ENCODE measurements at places on chromosomes 2 and 18. TPM values are rescaled to one million over a fixed set of nuclear protein-coding genes. Genes with fewer than 3 reads are reported as not detected.

- no peak for DNase-seq
Measured at GRCh38 chr18:36335476-36336279, 38.2 kb downstream of the FHOD3 start.

DNA sequence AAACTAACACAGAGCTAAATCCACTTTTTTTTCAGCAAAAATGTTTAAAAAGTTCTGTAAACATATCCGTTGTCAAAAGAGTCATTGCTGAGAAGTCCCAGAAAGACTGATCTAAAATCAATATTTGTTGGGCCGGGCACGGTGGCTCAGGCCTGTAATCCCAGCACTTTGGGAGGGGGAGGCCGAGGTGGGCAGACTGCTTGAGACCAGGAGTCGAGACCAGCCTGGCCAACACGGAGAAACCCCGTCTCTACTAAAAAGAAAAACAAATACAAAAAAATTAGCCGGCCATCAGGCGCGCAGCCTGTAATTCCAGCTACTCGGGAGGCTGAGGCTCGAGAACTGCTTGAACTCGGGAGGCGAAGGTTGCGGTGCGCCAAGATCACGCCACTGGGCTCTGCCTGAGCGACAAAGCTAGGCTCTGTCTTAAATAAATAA, 1.4 kb downstream of the OLA1 start:
- no peak for DNase-seq

The SLC30A3 gene
- 8.3 TPM for total RNA-seq

The MSTN gene
- not detected for total RNA-seq

DNA sequence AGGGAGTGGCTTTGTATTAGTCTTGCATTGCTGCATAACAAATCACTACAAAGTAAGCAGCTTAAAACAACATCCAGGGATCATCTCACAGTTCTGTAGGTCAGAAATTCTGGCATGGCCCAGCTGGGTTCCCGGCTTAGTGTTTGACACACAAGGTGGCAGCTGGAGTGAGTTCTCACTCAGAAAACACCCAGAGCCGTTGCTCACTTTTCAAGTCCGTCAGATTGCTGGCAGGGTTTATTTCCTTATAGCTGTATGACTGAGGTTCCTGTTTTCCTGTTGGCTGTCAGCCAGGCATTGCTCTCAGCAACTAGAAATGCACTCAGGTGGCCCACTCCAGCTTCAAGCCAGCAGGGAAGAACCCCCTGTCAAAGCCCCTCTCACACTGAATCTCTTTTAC, 324.1 kb downstream of the CCDC178 start:
- no peak for DNase-seq

The SOX11 gene
- 26.5 TPM for total RNA-seq

- no peak for DNase-seq
Measured at GRCh38 chr2:120237491-120237902, 14.3 kb upstream of the TMEM185B start.

DNA sequence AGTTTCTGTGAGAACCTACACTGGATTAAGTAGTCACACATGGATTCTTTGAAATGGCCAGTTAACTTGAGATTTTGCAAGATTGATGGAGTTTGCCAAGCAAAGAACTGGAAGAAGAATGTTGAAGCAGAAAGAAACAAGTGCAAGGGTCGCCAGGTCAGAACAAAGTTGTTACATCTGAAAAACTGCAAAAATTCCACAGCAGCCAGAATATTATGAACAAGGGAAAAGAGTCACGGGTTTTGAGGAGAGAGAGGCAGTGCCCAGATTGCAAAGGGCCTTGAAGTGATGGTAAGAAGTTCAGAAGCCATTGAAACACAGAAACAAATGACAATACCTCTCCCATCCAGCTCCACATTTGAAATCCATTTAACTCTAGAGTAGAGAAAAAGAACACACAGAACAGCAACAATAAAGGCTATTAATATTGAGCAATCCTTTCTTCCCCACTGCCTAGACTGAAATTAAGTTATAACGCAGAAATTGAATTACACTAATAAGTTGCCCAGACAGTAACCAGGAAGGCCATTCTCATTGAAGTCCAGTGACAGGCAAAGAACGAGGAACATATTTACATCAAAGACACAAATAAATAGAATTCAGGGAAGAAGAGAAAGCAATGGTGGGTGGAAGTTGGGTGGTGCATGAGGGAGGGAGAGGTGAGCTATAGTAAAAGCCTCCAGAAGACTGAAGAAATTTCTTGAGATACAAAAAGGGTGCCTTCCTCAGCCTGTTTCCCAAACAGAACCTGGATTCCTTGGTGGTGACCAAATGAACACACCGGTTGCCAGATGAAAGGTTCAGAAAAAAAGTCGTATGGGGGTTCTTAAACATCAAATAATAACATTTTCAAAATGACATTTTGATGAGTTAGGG, 80.6 kb downstream of the ARHGAP15 start:
- DNase-seq: no peak

The ARMC9 gene
- 63.6 TPM for total RNA-seq

DNA sequence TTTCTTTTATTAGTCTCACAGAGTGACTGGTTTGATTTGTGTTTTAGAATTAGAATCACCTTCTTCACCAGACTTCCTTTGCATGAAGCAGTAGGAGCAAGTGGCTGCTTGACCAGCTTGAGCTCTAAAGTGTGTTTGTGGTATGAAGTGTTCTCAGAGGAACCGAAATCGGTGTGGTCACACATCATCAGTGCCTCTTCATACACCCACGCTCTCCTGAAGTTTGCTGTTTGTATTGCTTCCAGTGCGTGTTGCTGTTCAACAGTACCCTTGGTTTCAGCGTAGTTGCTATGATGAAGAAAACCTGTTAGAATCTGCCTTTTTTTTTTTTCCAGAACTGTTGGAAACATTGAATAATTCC, 77.9 kb downstream of the LIMS1 start:
- no peak for DNase-seq

The ZNF2 gene
- total RNA-seq: 3.4 TPM

DNA sequence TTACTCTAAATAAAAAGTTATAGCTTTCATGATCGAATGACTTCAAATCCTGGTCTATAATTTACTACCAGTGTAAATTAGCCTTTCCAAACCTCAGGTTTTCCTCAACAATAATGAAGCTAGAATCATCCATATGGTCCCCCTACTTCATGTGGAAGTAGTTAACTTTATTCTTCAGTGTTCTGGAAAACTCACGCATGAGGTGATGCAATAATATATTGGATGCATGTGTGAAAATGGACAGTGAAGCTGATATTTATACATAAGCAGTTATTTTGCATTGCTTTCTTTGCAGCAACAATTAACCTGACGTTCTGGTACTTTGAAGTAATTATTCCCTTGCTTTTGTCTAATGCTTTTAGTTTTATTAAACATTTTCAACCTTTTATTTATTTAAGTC, 18.6 kb upstream of the UNC80 start:
- DNase-seq: no peak

DNA sequence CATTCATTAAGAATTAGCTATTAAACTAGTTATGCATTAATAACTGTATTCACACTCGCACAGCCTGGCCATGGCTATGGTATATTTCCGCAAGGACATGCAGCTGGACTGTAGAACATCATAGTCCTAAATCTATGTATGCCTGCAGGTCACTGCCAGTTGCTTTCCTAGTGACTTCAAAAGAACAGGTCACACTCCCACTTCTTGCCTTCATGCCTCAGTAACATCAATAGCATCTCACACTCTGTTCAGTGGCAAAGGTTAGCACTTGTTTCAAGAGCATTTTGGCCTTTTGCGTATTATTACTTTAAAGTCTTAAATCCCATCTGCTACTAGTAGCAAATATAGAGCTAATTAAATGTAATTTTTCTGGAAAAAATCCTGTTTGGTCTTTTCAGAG, 131.4 kb upstream of the DCC start:
- DNase-seq: no peak

DNA sequence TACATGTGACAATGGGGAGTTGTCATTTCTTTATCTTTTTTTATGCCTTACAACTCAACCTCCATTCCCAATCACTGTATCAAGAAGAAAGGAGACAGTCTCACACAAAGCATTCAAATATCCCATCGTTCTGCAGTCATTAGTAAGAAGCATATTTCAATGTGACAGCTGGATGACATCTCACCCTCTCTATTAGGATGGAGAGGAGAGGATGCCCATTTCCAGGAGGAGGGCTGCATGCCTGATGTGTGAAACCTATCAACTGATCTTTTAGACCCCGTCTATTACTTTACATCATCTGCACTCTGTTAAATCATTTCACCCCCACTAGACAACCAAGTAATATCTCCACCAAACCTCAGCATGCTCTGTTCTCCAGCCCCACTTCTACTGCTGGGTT, 292.7 kb upstream of the CHAC2 start:
- DNase-seq: no peak

The RSAD2 gene
- 0.10 TPM for total RNA-seq

The REG3G gene
- total RNA-seq: not detected

- peak; percentile 90 for DNase-seq
Measured at GRCh38 chr2:205675861-205676516, 6.3 kb upstream of the NRP2 start.

- DNase-seq: no peak
Measured at GRCh38 chr2:207503234-207503633, 26.5 kb upstream of the CREB1 start.

GRCh38 chr2:167946441-167946841, 301.0 kb downstream of the STK39 start:
- DNase-seq: peak; percentile 21

GRCh38 chr2:75100011-75100800, 99.1 kb downstream of the TACR1 start:
- no peak for DNase-seq

The IL36RN gene
- not detected for total RNA-seq

- no peak for DNase-seq
Measured at GRCh38 chr2:127376257-127376656, 11.5 kb downstream of the MAP3K2 start.

DNA sequence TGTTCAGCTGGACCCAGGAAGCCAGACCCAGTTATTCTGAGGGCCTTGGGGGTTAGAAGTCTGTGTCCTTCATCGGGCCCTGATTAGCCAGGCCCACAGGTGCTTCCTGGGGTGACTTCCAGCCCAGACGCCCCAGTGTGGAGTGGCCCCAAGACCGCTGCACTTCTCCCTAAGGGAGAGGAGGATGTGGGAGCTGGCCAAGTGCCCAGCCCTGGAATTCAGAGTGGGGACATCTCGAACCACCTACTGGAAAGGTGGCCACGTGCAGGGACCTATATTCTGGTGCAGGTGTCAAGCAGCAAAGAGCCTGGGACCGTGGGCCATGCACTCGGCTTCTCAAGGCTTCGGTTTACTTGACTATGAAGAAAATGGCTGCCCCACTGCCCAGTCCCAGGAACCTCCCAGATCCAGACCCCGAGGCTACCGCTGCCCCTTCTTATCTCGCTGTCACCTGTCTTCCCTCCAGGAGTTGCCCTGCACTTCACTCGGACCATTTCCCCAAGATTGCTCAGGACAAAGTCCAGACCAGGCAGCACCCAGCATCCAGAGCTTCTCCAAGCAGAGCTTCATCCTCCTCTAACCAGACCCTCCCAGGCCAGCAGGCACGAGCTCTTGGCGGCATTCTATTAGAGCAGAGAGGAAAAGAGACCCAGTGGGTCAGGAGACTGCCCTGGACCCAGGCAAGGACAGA, 142.8 kb upstream of the ID2 start:
- no peak for DNase-seq

- peak; percentile 3 for DNase-seq
Measured at GRCh38 chr2:124281541-124281940, 256.5 kb downstream of the CNTNAP5 start.

GRCh38 chr18:48312066-48312465, 97.1 kb downstream of the ZBTB7C start:
- DNase-seq: no peak

DNA sequence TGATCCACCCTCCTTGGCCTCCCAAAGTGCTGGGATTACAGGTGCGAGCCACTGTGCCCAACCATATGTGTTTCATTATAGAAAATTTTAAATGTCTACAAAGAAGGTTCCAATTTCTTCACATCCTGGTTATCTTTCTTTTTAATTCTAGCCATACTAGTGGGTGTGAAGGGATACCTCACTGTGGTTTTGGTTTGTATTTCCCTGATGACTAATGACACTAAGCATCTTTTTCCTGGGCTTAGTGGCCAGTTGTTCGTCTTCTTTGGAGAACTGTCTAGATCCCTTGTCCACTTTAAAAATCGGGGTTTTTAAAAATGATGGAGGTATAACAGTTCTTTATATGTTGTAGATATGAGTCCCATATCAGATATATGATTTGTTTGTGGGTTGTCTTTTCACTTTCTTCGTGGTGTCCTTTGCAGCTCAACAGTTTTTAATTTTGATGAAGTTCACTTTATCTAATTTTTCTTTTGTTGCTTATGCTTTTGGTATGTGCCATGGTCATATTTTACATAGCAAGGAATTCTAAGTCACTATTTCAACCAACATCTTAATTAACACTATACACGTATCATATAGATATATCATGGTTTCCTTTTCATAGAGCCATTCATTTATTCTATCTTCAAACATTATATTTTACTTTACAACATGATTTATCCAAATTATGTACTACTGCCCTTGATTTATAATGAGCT, 135.0 kb upstream of the RIOK3 start:
- no peak for DNase-seq

- DNase-seq: no peak
Measured at GRCh38 chr18:211582-211981, 53.2 kb downstream of the USP14 start.

DNA sequence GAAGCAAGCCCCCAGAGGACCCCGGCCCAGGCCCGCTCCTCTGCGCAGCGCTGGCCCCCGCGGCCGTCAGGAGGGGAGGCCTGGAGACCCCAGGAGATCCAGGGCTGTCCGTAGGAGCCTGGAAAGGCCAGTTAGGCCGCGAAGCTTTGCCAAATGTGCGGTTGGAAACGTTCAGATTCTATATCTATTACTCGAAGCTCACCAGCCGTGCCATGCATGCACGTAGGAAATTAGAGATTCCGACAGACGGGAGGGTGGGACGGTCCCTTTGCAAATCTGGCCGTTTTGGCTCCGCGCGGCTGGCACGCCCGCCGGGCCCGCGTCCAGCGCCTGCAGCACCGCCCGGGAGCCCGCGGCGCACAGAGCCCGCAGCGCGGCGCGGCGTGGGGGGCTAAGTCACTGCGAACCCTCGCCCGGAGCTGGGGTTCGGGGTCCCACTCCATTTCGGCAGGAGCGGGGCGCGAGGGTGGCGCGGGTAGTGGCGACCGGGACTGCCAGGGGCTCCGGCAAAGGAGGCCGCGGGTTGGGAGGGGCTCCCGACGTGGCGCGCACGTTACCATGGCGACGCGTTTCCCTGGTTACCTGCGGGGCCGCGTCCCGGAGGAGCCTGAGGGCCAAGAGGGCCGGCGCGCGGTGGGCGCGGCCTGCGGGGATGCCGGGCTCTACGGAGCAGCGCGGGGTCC, 488.6 kb upstream of the SMIM21 start:
- peak; percentile 89 for DNase-seq

- no peak for DNase-seq
Measured at GRCh38 chr18:62071071-62071470, 115.8 kb downstream of the PIGN start.

DNA sequence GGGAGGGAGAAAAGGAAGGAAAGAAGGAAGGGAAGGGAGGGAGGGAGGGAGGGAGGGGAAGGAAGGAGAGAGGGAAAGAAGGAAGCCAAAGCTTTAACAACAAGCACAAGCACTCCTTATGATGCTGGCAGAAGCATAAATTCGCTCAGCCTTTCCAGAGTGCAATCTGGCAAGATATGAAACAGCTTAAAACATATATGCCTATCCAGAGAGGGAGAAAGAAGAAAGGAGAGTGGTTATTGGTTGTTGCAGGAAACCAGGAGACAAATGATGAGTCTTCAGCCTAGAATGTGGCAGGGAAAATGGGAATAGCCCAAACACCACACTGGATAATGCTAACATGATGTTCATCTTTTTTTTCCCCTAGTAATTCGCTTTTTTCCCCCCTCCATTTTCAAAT, 64.0 kb downstream of the STPG4 start:
- DNase-seq: no peak

Measured in GM23338 (cell line).